ENCODE measurements at places on chromosomes 2 and 18.
A peak's percentile ranks its signal among the peaks of the same experiment; 100 is the strongest.

GRCh38 chr2:88061295-88061694, 5.7 kb upstream of the KRCC1 start:
- no peak for DNase-seq

GRCh38 chr18:57900906-57901435, 97.9 kb upstream of the ATP8B1 start:
- no peak for DNase-seq

- no peak for DNase-seq
These were observed 36.4 kb upstream of the ZCCHC2 start for GRCh38 chr18:62486290-62486964.

GRCh38 chr2:24825883-24826772, 32.9 kb downstream of the CENPO start:
- DNase-seq, result no peak

- DNase-seq, result no peak
These were observed 11.8 kb upstream of the DUSP2 start for GRCh38 chr2:96156926-96157648.

GRCh38 chr18:58212274-58212673, 168.2 kb downstream of the NEDD4L start:
- DNase-seq, result no peak

DNA sequence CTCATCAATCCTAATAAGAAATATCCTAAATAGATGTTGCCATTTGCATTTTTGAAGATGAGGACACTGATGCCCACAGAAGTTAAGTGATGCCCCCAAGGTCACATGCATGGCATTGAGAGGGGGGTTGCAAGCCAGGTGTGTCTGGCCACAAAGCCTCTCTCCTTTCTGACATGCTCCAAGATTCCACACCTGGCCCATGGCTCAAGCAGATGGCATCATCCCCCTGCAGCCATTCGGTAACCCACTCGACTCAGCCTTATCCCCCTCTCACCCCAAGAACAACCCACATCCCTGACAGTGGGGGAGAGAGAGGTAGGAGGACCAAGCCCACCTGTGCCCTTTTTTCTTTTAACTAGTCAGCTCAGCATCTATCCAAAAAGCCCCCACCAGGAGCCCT, 16.5 kb upstream of the TEX51 start:
- no peak for DNase-seq

- DNase-seq, result no peak
These were observed 7.9 kb upstream of the KCNIP3 start for GRCh38 chr2:95289253-95289652.

DNA sequence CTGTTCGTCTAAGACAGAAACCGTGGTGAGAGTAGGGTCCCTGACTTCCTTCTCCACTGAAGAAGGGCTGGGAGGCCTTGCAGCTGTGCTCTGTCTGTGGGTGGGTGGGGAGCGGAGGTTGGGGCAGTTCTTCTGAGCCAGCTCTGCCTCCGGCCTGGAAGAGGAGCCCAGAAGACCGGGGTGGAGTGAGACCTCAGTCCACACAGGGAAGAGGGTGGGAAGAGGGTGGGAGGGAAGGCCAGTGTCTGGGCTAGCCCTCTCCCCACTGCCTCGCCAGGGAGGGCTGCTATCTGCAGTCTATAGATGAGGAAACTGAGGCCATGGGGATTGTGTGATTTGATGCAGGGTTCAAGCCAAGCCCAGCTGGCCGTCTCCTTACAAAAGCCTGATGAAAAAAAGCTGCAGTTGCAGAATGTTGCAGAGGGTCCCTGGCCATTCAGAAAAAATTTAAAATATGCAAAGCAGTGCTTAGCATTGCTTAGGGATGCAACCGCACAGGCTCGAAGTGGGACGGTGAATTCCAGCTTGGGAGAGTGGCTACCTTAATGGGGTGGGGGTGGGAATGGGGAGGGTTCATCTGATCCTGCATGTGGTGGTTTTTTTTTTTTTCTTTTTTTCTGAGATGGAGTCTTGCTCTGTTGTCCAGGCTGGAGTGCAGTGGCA, 181.6 kb upstream of the HS6ST1 start:
- DNase-seq, result no peak

GRCh38 chr2:152542995-152543481, 174.2 kb downstream of the PRPF40A start:
- no peak for DNase-seq

GRCh38 chr2:108417254-108417653, 31.8 kb upstream of the GCC2 start:
- DNase-seq, result no peak

- DNase-seq, result no peak
These were observed 37.2 kb downstream of the GALNT1 start for GRCh38 chr18:35618696-35619095.

DNA sequence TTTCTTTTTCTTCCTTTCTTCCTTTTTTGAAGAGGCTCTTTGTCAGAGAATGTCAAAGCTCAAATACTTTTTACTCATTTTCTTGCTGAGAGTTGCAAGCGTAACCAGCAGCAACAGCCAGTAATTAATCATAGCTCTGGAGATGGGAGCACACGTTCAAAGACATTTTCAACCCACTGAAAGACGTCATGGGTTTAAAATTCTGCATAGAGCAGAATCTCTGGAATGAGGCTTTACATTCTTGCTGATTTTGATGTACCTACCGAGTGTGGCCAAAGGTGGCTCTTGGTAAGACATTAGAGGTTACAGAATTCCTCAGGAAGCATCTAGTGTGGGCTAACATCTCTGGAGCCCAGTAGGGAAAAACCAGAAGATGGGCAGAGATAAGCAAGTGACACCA, 292.5 kb downstream of the MTX2 start:
- no peak for DNase-seq

DNA sequence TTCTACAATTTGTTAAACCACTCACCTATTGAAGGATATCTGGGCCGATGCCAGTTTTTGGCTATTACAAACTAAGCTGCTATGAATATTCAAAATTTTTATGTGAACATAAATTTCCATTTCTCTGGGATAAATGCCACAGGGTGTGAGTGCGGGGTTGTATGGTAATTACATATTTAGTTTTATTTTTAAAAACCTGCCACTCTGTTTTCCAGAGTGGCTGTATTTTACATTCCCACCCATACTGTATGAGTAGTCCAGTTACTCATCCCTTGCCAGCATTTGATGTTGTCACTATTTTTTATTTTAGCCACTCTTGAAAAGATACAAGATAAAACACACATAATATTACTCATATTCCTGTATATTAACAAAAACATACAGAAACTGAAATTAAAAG, 22.9 kb downstream of the GRP start:
- DNase-seq, result no peak

DNA sequence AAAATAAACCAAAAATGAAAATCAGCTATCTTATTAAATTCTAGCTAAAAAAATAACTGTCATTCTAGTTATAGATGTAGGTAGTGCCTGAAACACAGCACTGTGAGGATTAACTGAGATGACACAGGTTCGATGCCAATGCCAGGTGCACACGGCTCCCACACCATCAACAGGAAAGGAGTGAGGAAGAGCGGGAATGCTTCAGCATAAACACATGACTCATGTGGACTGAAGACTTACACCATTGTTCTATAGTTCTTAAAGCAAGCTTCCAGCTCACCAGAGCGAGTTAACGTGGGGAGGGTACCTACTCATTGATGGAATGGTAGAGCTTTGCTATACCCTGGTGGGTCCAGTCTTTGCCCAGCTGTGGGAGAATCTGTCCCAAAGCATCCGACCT, 76.7 kb downstream of the EMILIN2 start:
- DNase-seq, result no peak

DNA sequence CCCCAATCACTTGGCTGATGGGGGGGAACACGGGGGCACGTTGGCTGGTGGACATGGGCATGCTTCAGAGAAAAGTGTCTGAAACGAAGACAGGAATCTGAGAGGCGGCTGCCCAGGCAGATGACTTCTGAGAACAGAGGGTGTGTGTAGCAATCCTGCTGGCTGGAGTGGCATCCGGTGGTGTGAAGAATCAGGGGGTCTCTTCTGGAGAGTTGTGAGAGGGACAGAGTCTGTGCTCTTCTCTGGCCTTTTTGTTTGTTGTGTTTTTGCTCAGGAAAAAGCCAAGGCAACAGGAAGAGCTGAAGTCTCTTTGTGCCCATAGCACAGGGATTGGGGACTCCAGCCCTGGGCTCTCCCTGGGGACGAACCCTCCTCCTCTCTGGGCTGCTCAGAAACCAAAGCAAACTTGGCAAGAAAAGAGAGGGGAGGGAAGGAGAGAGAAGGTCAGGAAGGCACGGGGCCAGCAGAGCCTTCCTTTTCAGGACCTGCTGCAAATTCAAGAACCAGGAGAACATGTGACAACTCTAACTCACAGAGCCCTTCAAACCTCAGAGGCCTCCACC, 97.0 kb upstream of the SMAD2 start:
- no peak for DNase-seq

DNA sequence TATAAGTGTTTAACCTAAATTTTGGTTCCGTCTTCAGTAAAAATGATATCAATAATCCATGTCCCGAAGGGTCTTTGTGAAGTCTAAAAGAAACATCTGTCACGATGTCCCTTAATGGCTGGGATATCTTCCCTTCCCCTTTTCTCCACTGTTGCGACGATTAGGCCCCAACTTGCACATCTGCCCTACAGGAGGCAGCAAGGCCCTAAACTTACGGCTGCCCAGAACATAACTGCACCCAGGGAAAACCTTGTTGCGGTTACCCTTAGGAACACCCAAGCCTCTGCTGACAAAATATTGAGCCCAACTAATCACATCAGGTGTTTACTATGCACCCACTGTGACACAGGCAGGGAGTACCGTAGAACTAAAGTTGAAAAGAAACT, 1.3 kb upstream of the SMAD2 start:
- peak; percentile 47 for DNase-seq

DNA sequence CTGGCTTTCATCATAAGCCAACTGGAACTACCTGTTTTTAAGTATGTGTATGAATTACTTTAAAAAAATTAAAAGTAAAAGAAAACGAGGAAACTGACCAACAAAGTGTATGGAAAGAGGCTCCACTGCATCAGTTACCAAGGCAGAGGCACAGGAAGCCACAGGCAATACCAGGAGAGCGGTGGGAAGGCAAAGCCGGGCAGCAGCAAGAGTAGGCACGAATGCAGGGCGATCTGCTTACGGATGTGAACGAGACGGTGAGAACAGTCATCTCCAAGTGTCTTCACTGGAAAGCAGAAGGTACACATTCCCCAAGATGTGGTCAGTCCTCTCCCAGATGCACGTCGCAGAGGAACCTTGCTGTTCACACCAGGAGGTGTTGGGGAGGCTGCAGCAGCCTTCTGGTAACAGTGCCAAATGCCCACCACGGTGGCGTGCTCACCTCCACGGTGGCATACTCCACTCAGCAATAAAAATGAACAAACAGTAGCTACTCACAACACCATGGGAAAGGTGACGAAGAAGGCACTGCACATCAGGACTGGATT, 43.1 kb downstream of the HS6ST1 start:
- DNase-seq, result no peak

DNA sequence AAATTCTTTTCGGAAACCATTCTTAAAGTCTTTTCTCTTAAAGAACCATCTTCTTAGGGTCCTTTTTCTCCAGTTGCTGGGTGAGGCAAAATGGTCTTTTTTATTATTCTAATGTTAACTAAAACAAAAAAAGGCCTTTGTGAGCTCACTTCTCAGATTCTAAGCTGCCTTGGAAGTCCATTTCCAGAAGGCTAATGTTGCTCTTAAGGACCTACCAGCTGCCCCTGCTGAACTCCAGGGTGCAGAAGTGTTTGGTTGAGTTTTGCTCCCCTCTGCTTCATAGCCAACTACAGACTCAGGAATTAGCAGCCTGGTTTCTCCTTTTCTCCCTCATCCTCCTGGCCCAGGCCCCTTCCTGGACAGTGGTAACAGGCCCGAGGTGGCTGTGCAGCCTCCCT, 23.4 kb downstream of the APCDD1 start:
- no peak for DNase-seq

DNA sequence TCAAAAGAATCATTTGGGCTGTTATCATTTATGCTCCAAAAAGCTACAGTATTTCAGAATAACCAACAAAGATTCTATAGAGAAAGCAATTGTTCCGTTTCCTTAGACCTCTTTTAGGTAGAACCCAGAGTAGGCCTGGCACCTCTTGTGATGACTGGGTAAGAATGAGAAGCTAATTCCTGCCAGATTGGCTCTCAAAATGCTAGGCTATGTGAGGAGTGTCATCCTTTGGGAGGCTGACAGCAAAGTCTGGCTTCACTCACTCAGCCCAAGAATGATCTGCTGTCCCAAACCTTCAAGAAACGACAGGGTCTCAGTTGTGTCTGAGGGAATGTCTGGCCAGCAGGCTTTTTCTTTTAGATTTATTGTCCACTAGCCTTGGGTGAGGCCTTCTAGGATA, 4.5 kb downstream of the CERS6 start:
- no peak for DNase-seq

DNA sequence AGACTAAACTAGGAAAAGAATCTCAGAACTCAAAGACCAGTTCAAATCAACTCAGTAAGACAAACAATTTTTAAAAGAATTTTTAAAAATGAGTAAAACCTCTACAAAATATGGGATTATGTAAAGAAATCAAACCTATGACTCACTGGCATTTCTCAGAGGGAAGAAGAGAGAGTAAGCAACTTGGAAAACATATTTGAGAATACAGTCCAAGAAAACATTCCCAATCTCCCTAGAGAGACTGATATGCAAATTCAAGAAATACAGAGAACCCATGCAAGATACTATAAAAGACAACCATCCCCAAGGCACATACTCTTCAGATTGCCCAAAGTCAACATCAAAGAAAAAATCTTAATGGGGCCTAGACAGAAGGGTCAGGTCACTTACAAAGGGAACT, 162.7 kb downstream of the WDPCP start:
- DNase-seq, result no peak

DNA sequence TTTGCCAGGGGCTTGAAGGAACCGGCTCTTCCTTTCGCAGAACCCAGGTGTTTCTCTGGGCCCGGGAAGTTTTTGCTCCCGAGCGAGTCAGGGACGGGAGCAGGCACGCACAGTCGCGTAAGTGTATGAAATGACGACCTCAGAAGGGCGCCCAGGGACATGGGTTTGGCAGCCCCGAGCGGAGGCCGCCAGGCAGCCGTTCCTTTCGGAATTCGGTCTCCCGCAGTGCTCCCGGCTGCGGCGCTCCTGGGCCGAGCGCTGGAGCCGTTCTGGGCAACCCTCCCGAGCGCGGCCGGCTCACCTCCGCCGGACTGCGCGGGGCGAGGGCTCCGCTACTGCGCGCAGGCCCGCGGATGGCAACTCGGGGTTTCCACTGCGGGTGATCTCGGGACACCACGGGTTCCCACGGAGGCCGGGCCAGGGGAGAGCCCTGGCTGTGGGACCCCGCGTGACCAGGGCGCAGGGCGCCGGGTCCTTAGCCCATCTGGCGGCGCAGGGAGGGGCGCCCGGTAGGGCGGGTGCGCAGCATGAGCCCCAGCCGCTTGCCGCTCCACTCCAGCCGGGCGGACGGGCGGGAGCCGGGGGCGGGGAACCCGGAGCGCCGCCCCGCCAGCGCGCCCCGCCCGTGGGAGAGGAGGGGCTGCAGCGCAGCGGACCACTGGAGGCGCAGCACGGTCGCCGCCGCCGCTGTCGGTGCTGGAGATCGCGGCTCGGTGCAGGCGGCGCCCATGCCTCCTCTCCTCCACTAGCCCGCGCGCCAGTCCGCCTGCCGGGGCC, at the start of gene OSBPL6:
Gene OSBPL6 (plus strand): TSS at position 690 of the 777 bp plus-strand sequence. CDS start 111,673 bp downstream, outside the sequence.
- peak; percentile 35 for DNase-seq
